Large intestine (tissue), 12 donors: ENCODE measurements at places on chromosomes 4 and X.

- no peak for DNase-seq
Observed at GRCh38 chr4:1499465-1499864, 93.2 kb upstream of the NKX1-1 start.

DNA sequence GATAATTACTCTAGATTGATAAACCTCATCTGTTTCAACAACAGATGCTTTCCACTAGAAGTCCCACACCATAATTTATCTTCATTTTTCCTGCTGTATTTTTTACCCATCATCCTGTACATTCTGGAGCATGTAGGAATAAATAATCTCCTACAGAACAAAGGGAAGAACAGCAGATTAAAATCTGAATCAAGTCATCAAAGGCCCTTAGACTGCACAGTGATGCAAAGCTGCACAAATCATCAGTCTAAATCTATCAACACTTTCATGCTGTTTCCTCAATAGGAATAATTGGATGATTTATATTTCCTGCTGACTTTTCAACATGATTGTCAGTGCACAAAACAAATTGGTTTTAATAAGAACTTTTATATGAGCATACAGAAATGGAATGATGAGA is 1143.9 kb downstream of the STIM2 start:
- no peak for DNase-seq

GRCh38 chr4:182752158-182752910 is 164.9 kb downstream of the DCTD start:
- DNase-seq, result no peak

DNA sequence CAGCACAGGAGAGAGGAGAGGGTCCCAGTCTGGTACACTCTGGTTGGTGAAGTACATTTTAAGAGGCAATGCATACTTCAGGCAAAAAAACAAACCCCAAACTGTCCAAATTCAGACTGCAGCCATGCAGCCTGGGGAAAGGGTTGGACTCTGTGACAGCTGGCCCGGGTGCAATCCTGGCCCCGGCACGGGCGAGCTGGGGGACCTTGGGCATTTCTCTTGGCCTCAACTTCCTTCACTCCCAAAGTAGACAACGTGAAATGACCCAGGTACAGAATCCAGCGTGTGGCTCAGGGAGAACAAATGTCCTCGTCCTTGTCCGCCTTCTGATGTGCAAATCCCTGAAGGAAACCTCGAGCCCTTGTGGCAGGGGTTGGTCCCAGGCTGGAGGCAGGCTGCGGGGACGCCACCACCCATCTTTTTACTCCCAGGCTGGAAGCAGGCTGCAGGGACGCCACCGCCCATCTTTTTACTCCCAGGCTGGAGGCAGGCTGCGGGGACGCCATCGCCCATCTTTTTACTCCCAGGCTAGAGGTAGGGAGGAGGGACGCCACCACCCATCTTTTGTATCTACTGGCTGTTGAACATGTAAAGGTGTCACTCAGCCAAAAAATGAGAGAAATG is 62.3 kb downstream of the ACOX3 start:
- DNase-seq, result no peak

- no peak for DNase-seq
Observed at GRCh38 chr4:25060241-25060962, 29.7 kb upstream of the LGI2 start.

DNA sequence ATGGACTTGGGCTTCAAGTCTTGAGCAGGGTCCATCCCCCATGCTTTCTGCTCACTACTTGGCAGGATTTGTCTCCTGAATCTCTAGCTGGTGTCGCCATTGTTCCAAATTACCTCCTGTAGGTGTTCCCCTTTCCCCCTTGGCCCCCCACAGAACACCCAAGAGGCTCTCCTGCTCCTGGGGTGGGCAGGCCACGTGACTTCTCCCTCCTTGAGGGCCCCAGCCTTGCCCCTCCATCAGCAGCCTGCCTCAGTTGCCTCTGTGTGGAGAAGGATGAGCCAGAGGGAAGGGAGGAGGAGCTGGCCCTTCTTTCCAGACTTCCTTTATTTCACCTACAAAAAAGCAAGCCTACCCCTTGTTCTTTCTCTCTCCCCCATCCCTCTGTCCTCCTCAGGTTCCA is 1.8 kb downstream of the GPR78 start:
- no peak for DNase-seq

DNA sequence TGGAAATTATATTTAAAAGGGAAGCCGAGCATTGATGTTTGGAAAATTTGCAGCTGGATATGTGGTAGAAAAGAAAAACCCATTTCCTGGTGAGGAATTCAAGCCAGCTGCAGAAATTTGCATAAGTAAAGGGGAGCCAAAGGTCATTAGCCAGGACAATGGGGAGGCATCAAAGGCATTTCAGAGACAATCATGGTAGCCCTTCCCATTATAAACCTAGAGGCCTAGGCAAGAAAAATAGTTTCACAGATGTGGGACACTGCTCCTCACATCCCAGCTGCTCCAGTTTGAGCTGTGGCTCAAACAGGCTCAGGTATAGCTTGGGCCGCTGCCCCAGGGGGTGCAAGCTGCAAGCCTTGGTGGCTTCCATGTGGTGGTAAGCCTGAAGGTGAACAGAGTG is 35.8 kb downstream of the NAP1L3 start:
- DNase-seq, result no peak

GRCh38 chr4:84238247-84239090 is 260.6 kb downstream of the NKX6-1 start:
- DNase-seq, result no peak

- no peak for DNase-seq
Observed at GRCh38 chr4:72931346-72931745, 138.2 kb downstream of the COX18 start.

DNA sequence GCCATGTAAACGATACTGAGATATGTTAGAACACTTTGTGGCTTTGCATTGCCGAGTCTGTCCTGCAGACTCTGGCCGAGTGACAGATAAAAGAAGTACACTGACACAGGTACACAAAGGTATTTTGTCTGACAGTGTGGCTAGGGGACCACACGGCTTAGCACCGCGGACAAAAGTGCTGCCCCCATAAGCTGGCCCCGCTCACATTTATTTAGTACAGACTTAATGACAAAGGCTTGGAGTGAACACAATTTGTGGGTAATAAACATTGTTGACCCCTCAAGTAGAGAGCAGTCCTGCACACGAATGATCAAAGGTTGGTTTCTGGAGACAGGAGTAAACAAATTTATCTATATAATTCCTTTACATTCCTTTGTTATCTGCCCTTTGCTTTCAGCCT is 976.8 kb downstream of the TRAM1L1 start:
- no peak for DNase-seq

DNA sequence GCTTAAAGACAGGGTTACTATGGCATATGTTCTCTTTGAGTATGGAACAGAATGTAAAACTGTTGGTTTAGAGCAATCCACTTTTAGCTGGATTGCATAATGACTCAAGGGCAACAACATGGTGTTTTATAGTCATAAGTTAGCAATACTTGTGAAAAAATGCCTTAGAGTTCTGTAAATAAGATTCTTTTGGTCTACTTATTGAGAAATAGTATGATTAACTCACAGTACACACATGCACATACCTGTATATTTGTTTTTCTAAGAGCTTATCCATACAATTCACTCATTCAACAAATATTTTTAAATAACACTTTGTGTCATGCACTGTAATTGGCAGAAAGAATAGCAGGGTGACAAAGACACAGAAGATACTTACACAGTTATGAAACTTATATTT is 1415.5 kb downstream of the PCDH7 start:
- DNase-seq, result no peak

- DNase-seq, result no peak
Observed at GRCh38 chr4:146159384-146160058, 16.0 kb upstream of the LSM6 start.

DNA sequence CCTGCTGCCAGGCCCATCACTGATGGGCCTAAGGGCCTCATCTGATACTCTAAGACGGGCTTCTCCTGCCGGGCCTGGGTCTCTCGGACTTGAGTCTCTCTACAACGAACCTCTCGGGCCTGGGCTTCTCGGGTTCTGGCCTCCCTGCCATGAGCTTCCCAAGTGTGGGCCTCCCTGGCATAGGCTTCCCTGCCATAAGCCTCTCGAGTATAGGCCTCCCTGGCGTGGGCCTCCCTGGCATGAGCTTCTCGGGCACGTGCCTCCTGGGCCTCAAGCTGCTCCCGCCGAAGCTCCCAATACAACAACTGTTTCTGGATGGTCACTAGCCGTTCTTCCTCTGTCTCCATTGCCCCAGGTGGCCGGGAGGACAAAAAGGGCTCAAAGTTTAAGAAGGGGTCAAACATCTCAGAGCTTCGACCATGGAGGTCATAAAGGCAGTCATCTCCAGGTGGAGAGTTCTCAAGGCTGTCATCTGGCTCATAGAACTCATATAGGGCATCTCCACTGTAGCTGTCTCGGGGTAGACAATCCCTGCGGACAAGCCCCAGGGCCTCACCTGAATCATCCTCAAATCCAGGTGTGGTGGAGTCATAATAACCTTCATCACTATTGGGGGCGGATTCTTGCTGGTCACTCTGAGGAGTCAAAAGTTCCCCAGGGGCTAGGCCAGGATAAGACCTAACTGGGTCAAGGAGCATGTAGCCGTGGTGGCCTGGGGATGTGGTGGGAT is 14.1 kb downstream of the AMER1 start:
- DNase-seq, result no peak

DNA sequence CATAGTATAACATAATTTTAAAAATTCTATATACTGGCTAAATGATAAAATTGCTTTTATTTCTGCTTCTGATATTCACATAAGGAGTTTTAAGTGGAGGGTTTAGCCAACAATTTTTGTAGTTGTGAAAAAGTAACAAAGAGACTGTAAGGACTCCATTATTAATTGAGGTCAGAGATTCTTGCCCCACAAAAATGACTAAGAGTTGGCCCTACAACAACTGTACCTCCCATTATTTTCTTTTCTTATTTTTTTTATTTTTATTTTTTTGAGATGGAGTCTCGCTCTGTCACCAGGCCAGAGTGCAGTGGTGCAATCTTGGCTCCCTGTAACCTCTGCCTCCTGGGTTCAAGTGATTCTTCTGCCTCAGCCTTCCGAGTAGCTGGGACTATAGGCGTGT is 9.4 kb upstream of the ADH1B start:
- no peak for DNase-seq

DNA sequence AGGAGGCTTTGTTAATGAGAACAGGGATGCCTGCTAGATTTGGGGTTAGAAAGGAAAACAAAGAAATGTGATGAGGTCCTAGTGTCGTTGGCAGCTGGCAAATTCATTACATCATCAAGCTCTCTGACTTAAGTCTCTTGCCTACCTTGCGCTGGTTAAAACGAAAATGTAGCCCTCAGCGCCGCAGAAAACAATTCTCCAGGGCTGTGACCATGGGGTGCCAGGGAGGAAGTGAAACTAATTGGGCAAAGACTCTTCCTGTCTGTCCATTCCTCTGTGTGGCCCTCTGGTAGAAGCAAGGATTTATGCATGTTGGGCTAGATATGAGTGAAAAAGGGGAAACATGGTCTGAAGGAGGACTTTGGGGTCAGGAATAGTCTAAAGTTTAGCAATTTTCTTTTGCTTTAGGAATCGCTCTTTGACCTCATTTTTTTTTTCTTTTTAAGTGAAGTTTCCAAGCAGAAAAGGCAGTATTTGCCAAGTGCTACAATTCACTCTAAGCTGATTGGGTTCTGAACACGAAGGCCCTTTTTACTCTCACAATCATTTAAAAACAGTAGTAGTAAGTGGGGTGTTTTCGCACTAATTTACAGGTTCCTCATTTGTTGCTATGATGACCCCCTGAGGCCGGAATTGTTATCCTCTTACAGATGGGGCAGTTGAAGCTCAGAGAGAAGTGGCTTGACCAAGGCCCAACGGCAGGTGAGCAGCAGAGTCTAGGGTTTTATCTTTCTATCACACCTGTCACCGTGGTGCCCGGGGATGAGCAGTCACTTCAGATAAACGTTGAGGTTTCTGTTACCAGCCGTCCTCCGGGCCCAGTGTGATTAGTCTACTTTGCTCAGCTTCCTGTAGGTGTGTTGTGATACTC is 27.3 kb upstream of the CHRNA9 start:
- no peak for DNase-seq

- peak; percentile 60 for DNase-seq
Observed at GRCh38 chr4:40750461-40751258, 905 bp downstream of the NSUN7 start.
